ENCODE measurements at places on chromosomes 6 and 20. TPM values are rescaled to one million over a fixed set of nuclear protein-coding genes. Genes with fewer than 3 reads are reported as not detected.

Gene LY6G5C
- total RNA-seq = 0.62 TPM

Gene DLL1
- 2.4 TPM for total RNA-seq

GRCh38 chr20:50371878-50372769, 138.1 kb upstream of the PTPN1 start:
- DNase-seq = no peak

- DNase-seq = no peak
Observed at GRCh38 chr6:144607998-144608735, 323.0 kb downstream of the UTRN start.

GRCh38 chr6:14187406-14187805, 69.8 kb downstream of the CD83 start:
- DNase-seq = no peak

DNA sequence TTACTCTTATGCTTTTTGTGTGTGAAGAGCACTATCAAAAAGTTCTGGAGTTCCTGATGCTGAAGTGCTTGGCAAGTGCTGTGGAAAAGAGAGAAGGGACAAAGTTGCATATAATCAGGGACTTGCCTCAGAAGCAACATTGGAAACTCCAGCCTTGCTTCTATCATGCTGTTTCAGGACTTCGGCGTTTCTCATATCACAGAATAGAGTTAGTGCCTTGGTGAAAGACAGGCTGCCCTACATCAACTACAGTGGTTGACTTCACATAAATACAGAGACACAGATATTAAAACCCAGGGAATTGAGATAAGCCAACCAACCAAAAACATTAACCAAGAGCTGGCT, 36.2 kb upstream of the CDKAL1 start:
- no peak for DNase-seq

GRCh38 chr6:22808466-22808865, 239.1 kb downstream of the HDGFL1 start:
- no peak for DNase-seq

- DNase-seq = no peak
Observed at GRCh38 chr6:4297348-4297747, 162.0 kb upstream of the ECI2 start.

DNA sequence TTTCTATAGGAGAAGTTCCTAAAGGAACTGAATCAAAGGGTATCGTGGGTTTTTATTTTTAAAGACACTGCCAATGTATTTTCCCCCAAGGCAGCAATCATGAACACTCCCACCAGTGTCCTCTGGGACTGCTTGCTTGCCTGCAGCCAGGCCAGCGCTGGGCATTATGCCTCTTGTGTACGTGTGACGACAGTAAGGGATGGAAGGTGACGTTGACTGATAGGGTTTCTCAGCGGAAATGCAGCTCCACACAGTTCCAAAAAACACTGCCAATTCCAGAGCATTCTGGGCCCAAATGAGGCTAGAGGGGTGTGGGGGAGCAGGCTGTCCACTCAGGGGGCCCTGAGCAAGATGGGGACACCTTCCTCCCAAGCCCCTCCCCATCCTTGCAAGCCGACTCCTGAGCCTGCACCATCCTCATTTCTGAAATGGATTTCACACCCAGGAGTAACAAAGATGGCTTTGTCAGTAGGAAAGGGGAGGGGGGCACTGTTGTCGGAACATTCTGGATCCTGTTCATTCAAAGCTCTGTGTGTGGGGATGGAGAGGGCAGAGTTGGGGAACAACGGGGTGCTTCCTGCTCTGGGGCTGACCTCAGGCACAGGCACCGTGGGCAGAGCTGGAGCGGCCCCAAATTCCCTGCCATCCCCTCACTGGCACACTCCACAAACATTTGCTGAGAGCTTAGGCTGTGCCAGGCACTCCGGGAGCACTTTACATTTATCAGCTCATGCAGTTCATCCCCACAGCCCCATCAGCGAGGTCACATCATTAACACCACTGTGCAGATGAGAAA, 20.0 kb downstream of the PREX1 start:
- DNase-seq = no peak

DNA sequence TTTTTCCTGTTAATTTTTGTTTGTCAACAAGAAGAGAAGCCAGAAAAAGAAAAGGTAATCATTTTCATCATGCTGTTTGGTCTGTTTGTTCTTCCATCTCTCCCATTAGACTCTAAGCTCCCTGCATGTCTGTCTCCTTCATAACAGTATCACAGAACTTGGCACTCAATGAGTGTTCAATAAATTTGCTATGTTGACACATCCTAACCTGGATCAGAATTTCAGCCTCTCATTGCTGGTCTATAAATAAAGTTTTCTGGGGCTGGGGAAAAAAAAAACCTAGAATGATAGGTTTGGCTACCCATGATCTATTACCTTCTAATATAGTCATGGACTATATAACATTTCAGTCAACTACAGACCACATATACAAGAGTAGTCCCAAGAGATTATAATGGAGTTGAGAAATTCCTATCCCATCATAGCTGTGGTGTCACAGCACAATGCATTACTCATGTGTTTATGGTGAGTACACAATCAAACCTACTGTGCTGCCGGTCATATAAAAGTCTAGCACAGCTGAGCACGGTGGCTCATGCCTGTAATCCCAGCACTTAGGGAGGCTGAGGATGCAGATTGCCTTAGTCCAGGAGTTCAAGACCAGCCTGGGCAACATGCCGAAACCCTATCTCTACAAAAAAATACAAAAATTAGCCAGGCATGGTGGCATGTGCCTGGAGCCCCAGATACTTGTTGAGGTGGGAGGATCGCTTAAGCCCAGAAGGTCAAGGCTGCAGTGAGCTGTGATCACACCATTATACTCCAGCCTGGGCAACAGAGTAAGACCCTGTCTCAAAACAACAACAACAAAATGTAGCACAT, 5.9 kb downstream of the NUDT3 start:
- DNase-seq = no peak
